Panc1 (cell line): ENCODE measurements at places on chromosomes 5 and 9.

DNA sequence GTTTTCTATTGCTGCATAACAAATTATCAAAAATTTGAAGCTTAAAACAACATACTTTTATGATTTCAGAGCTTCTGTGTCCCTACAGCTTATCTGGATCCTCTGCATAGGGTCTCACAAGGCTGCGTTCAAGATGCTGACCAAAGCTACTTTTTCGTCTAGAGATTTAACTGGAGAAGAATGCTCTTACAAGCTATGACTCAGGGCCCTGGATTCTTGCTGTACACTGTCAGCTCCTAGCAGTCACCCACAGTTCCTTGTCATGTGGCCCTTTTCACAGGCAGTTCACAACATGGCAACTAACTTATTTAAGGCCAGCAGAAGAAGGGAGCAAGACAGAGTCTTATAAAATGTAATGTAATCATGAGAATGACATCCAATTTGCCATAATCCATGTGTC lies 70.8 kb upstream of the FAM174A start:
- H3K27me3 ChIP-seq = no peaks in the 10 kb centered on the region
- no peak overlapping the region for H3K4me3 ChIP-seq
- DNase-seq = no peak
- no peak overlapping the region for H3K27ac ChIP-seq

- DNase-seq = no peak
- H3K27ac ChIP-seq = peak overlapping the region; percentile 69
- H3K4me1 ChIP-seq = peaks cover 45% of the 10 kb centered on the region
- no peaks in the 10 kb centered on the region; the same call in 1 of the 2 replicates for H3K36me3 ChIP-seq
- no peak overlapping the region for H3K4me3 ChIP-seq
- no peaks in the 10 kb centered on the region for H3K27me3 ChIP-seq
These were observed 78.1 kb downstream of the RAPGEF1 start for GRCh38 chr9:131661568-131662288.

- no peaks in the 10 kb centered on the region for H3K4me1 ChIP-seq
- no peak overlapping the region for H3K27ac ChIP-seq
- no peak for DNase-seq
These were observed 300.2 kb upstream of the PANK3 start for GRCh38 chr5:168879331-168879730.

GRCh38 chr9:96554326-96554725 lies 65.3 kb downstream of the CDC14B start:
- no peaks in the 10 kb centered on the region for H3K36me3 ChIP-seq
- H3K27ac ChIP-seq = no peak overlapping the region
- H3K4me1 ChIP-seq = peaks cover 20% of the 10 kb centered on the region

DNA sequence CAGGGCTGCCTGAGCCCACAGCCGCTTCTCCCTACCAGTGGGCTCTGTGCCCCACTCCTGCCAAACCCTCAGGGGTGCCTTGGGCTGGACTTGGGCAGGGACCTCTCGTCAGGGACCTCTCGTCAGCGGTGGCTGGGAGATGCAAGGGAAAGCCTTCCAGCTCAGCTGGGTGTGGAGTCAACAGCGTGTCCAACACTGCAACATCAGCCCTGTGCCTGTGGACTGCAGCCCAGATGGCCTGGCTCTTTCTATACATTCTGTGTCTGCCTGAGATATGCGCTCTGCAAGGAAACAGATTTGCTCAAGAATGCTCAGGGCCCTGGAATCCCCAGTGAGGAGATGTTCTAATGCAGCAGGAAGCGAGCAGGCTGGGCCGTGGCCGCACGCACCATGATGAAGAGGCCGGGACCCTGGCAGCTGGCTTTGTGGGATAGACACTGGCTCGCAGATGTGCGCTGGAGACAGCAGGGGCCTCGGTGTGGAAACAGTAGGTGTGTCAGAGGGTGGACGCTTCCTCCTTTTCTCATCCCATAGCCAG lies 85.0 kb upstream of the COL5A1 start:
- H3K4me3 ChIP-seq = no peak overlapping the region
- H3K27ac ChIP-seq = no peak overlapping the region
- no peaks in the 10 kb centered on the region for H3K27me3 ChIP-seq
- H3K36me3 ChIP-seq = no peaks in the 10 kb centered on the region
- DNase-seq = no peak
- no peaks in the 10 kb centered on the region; the same call in 1 of the 2 replicates for H3K4me1 ChIP-seq

- no peak overlapping the region for H3K4me3 ChIP-seq
- no peaks in the 10 kb centered on the region for H3K36me3 ChIP-seq
- H3K4me1 ChIP-seq = no peaks in the 10 kb centered on the region
- 0 out of 2 replicates have a peak, but pooled peaks cover 3% of the 10 kb centered on the region for H3K27me3 ChIP-seq
- no peak overlapping the region for H3K27ac ChIP-seq
- no peak for DNase-seq
These were observed 44.5 kb upstream of the ZNF622 start for GRCh38 chr5:16510098-16510497.

GRCh38 chr5:120504057-120504456 lies 40.0 kb downstream of the PRR16 start:
- DNase-seq = no peak
- no peaks in the 10 kb centered on the region for H3K27me3 ChIP-seq
- H3K36me3 ChIP-seq = no peaks in the 10 kb centered on the region
- no peak overlapping the region for H3K4me3 ChIP-seq
- no peaks in the 10 kb centered on the region for H3K4me1 ChIP-seq

GRCh38 chr9:16833296-16833835 lies 37.1 kb downstream of the BNC2 start:
- no peaks in the 10 kb centered on the region for H3K27me3 ChIP-seq
- no peaks in the 10 kb centered on the region for H3K36me3 ChIP-seq

GRCh38 chr9:135479469-135480052 lies at the start of gene PPP1R26:
PPP1R26 (plus strand) TSS chr9:135479782; CDS start chr9:135484511, 4,729 bp downstream.
- H3K4me3 ChIP-seq = peak within 1 kb of the TSS; percentile 64
- H3K27ac ChIP-seq = peak within 1 kb of the TSS; percentile 54
- H3K27me3 ChIP-seq = no peaks in the 10 kb centered on the region
- H3K36me3 ChIP-seq = peaks cover 3% of the 10 kb centered on the region; the same call in 1 of the 2 replicates
- DNase-seq = no peak
- H3K4me1 ChIP-seq = peaks cover 3% of the 10 kb centered on the region; the same call in 1 of the 2 replicates

- DNase-seq = no peak
- no peak overlapping the region for H3K4me3 ChIP-seq
- no peak overlapping the region for H3K27ac ChIP-seq
- H3K4me1 ChIP-seq = no peaks in the 10 kb centered on the region
- no peaks in the 10 kb centered on the region for H3K27me3 ChIP-seq
- no peaks in the 10 kb centered on the region; the same call in 1 of the 2 replicates for H3K36me3 ChIP-seq
These were observed 112.6 kb upstream of the CACNA1B start for GRCh38 chr9:137764981-137765380.

DNA sequence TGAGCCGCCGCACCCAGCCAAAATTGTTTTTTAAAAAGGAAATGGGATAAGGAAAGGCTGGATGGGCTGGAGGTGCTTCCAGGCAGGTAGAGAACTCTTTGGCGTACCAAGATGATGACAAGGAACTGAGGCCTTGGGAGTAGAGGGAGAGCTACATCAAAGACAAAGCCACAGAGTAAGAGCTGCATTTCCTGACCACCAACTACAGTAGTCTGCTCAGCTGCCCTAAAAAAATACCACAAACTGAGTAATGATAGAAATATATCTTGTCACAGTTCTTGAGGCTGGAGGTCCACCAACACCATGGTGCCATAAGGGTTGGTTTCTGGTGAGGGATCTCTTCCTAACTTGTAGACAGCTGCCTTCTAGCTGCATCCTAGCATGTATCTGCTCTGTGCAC lies 8.2 kb downstream of the OR1K1 start:
- no peak overlapping the region for H3K4me3 ChIP-seq
- H3K36me3 ChIP-seq = no peaks in the 10 kb centered on the region
- no peak overlapping the region for H3K27ac ChIP-seq
- DNase-seq = no peak
- no peaks in the 10 kb centered on the region for H3K27me3 ChIP-seq
- H3K4me1 ChIP-seq = no peaks in the 10 kb centered on the region

GRCh38 chr9:127968700-127969383 lies 11.9 kb downstream of the EEIG1 start:
- H3K4me3 ChIP-seq = peak overlapping the region; percentile 98
- peaks cover 91% of the 10 kb centered on the region for H3K4me1 ChIP-seq
- peak overlapping the region; percentile 94 for H3K27ac ChIP-seq
- no peaks in the 10 kb centered on the region for H3K36me3 ChIP-seq

- no peak overlapping the region for H3K27ac ChIP-seq
- H3K27me3 ChIP-seq = no peaks in the 10 kb centered on the region
- H3K36me3 ChIP-seq = no peaks in the 10 kb centered on the region
- no peaks in the 10 kb centered on the region for H3K4me1 ChIP-seq
- DNase-seq = no peak
These were observed 70.9 kb downstream of the TEX10 start for GRCh38 chr9:100281676-100282387.

DNA sequence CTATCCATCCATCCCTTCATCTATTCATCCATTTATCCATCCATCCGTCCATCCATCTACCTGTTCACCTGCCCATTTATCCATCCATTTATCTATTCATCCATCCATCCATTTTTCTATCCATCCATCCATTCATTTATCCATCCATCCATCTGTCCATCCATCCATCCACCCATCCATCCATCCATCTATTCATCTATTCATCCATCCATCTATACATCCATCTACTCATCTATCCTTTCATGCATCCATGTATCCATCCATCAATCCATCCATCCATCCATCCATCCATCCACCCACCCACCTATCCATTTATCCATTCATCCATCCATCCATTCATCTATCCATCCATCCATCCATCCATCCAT lies 10.8 kb downstream of the COL27A1 start:
- H3K36me3 ChIP-seq = no peaks in the 10 kb centered on the region
- H3K4me3 ChIP-seq = no peak overlapping the region

DNA sequence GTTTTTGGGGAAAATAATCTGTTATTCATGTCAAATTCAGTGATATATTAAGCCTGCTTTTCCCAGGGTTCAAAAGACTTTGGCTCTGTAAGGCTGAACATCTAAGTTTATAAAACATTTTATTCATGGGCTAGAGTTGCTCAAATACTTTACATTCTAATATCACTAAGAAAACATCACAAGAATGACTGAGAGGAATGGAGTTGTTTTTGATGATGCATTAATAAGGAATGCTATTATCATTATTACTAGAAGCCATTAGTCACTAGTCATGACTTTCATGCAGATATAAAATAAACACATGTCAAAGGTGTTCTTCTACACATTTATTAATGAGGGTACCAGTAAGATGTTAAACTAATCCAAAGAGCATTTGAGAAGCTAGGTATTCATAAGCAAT lies 185.5 kb upstream of the KCNN2 start:
- H3K4me3 ChIP-seq = no peak overlapping the region
- no peaks in the 10 kb centered on the region for H3K4me1 ChIP-seq
- H3K27ac ChIP-seq = no peak overlapping the region
- H3K36me3 ChIP-seq = no peaks in the 10 kb centered on the region
- no peak for DNase-seq

- 0 out of 2 replicates have a peak, but pooled peaks cover 3% of the 10 kb centered on the region for H3K4me1 ChIP-seq
- H3K27me3 ChIP-seq = no peaks in the 10 kb centered on the region
- no peak for DNase-seq
- no peaks in the 10 kb centered on the region for H3K36me3 ChIP-seq
- no peak overlapping the region for H3K27ac ChIP-seq
- no peak overlapping the region for H3K4me3 ChIP-seq
These were observed 32.0 kb downstream of the CDC14B start for GRCh38 chr9:96587338-96588315.

GRCh38 chr5:139335811-139336210 lies 5.8 kb upstream of the PAIP2 start:
- no peak for DNase-seq
- H3K27ac ChIP-seq = no peak overlapping the region
- no peak overlapping the region for H3K4me3 ChIP-seq

DNA sequence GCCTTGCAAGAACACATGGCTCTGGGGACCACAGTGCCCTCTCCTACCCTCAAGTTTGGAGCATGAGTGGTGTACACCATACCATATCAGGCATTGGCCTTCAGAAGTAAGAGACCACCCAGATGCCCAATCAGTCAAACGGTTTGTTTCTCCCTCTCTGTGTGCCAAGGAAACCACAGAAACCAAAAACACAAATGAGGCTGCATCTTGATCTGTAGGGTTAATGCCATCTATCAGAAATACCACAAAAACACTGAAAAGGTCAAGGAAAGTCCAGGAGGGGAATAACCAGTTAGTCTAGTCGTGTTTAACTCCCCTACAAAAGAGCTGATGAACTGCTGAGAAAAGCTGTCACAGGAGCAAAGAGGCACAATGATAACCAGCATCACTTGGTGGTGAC lies 78.4 kb downstream of the INSYN2B start:
- no peaks in the 10 kb centered on the region for H3K27me3 ChIP-seq
- no peaks in the 10 kb centered on the region for H3K36me3 ChIP-seq
- DNase-seq = no peak

GRCh38 chr9:82558855-82559630 lies 503.9 kb downstream of the RASEF start:
- H3K27me3 ChIP-seq = no peaks in the 10 kb centered on the region
- H3K4me1 ChIP-seq = no peaks in the 10 kb centered on the region
- H3K4me3 ChIP-seq = no peak overlapping the region
- H3K27ac ChIP-seq = no peak overlapping the region
- DNase-seq = no peak

DNA sequence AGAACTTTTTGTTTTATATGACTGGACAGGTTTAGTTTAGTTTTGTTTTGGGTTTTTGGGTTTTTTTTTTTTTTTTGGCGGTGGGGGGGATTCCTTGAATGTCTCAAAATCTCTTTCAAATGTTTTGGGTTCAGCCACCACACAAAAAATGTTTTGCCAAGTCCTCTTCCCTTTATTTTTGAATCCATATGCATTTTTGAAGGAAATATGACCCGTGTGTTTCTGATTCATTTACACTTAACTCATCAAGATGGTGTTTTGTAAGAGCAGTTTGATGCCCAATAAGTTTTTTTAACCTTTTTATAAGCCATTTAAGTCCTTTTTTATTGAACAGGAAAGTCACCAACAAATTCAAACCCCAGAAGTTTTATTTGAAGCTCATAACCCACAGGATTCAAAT lies 209.8 kb downstream of the CWC27 start:
- H3K4me3 ChIP-seq = no peak overlapping the region
- no peak for DNase-seq
- no peaks in the 10 kb centered on the region for H3K27me3 ChIP-seq

DNA sequence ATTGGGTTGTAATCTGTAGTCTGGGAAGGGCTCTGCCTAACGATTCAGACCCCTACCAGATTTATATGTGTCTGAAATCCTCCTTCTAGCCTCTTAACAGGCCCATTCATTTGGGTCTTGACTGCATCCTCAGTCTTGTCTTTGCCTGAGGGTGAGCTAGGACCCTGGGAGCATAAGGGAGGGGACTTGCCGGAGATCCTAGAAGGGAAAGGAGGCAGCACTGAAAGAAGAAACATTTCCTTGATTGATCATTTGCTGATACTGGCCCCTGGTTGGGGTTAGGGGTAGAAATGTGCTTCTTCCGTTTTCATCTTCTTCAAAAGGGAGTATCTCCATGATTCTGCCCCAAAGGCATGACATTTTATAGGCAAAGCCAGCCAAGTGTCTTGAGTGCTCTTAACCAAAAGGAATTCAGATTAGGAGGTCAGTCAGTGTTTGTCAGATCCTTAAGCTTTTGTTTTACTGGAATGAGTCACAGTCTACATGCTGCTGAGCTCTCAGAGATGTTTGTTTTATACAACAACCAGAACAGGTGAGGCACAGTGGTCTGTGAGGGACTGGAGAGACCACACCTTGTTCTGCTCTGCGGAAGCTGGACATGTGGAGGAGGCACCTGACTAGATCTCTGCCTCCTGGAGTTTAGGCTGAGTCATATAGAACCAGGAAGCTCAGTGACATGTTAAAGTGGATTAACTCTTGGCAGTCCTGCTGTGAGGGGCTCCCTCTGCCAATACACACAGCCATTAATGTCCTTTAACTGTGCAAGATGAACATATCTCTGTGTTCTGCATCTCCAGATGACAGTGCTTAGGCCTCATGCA lies 37.7 kb downstream of the PCDHAC2 start:
- H3K27me3 ChIP-seq = no peaks in the 10 kb centered on the region
- H3K4me1 ChIP-seq = peaks cover 43% of the 10 kb centered on the region
- H3K27ac ChIP-seq = peak overlapping the region; percentile 88
- H3K4me3 ChIP-seq = peak overlapping the region; percentile 20
- DNase-seq = peak; percentile 57
- H3K36me3 ChIP-seq = no peaks in the 10 kb centered on the region
